ENCODE measurements at places on chromosomes 6 and 20.

DNA sequence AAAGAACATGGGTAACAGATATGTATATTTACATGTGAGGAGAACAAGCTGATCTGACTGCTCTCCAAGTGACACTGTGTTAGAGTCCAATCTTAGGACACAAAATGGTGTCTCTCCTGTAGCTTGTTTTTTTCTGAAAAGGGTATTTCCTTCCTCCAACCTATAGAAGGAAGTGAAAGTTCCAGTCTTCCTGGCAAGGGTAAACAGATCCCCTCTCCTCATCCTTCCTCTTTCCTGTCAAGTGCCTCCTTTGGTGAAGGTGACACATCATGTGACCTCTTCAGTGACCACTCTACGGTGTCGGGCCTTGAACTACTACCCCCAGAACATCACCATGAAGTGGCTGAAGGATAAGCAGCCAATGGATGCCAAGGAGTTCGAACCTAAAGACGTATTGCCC lies 5.2 kb downstream of the HFE start:
- no peak for DNase-seq

GRCh38 chr6:38316099-38316868 lies 323.4 kb downstream of the BTBD9 start:
- no peak for DNase-seq

DNA sequence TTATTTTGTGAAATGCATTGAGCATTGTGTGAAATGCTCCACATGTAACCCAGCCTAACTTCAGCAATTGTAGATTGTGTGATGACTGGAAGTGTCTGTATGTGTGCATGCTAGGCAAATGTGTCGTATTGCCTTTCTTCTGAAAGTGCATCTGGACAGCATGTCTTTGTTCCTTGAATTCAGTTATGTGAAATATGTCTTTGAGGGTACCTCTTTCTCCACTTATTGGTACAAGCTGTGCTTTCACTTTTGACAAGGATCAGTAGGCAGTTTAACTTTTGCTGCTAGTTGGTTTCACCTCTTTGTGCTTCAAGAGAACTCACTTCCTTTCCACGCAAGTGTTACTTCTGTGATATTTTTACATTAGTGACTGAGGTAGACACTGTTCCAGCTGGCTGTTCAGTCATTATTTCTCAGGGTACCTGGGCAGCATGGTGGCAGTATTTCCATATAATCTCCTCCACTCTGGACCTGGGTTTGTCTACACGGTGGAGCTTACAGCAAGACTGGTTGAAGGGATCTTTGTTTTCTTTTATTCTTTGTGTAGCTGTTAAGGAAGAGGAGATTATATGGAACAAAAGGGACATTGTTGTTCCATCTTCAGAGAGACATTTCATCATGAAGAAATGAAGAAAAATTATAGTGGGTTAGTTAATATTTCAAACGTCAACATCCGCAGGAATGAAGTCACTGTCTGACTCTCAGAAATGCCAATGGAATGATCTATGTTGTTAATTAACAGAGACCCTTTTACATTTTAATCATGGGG lies 175.4 kb downstream of the UTRN start:
- DNase-seq, result no peak

- DNase-seq, result no peak
These were observed 26.2 kb downstream of the CCDC167 start for GRCh38 chr6:37473364-37474095.

GRCh38 chr6:43286980-43287716 lies 10.9 kb upstream of the SLC22A7 start:
- DNase-seq, result no peak
